ENCODE measurements at places on chromosomes 11 and 22.

- no peak for DNase-seq
These were observed 94.2 kb downstream of the FCHSD2 start for GRCh38 chr11:73047773-73048371.

GRCh38 chr22:25407859-25408229, 156.6 kb upstream of the GRK3 start:
- no peak for DNase-seq

- no peak for DNase-seq
These were observed 99.8 kb downstream of the CTTN start for GRCh38 chr11:70498171-70498571.

DNA sequence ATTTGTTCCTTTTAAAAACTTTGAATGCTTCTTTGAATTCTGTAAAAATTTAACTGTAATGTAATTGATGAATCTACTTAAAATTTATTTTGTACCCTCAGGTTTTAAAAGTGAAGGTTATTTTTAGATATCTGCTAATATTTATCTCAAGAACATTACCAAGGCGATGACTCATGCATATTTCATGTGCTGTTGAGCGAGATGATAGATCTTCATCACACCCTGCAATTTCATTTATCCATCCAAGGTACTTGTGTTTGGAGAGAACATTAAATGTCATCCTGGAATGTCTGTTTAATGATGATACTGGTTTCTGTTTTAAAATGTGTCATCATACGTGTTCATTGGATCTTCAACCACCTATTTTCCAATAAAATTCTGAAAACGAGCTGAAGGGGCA, 6.7 kb upstream of the OOSP4A start:
- no peak for DNase-seq

- DNase-seq: peak; percentile 89
These were observed at the start of gene DENND6B for GRCh38 chr22:50326956-50327710. DENND6B (minus strand) TSS chr22:50327012; CDS start chr22:50326988, 24 bp downstream.

GRCh38 chr11:114400915-114401223, 403 bp downstream of the RBM7 start:
- DNase-seq: no peak

DNA sequence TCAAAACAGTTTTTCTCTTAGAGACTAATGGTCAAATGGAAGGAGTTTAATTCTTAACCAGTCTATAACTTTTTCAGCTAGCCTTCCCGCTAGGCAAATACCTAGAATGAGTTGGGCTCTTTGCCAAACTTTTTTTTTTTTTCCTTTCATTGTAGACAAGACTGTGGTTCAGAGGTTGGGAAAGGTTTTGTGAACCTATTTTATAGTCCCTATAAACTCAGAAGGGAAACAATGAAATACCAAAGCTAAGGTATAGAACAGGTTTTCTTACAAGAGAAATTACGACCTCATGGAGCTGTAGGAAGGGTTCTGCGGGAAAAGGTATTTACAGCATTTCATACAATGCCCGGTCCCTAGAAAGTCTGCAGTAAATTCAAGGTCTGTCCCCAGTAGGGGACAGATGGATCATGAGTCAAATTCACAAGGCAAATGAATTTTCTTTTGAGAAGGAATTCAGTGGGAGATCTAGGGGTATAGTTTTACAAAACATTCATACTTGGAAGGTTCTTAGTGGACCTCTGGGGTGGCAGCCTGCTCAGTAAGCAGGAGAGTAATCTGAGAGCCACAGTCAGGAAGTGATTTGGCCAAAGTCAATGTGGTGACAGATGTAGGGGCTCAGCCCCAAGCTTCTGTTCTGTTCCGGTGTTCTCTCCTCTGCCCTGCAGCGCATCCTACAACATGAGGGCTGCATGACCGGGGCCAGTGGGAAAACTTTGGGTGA, 146.8 kb downstream of the DBX1 start:
- DNase-seq: no peak

DNA sequence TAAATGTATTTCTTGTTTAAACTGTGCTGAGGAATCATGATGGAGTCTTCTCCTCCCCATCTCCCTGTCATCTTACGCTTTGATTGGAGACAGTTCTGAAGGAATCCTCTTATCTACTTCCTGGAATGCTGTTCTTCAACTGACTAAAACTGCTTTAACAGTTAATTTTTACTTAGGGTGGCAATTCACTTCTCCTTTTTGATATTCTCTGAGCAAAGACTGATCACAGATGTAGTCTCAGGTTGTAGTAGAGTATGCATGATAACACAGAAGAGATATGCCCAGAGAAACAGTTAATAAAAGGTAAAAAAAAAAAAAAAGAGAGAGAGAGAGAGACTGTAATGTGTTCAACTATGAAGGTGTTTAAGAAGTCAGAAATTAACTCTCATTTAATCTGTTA, 1.4 kb upstream of the CASP5 start:
- no peak for DNase-seq
